ENCODE measurements at places on chromosomes 2 and 18.

DNA sequence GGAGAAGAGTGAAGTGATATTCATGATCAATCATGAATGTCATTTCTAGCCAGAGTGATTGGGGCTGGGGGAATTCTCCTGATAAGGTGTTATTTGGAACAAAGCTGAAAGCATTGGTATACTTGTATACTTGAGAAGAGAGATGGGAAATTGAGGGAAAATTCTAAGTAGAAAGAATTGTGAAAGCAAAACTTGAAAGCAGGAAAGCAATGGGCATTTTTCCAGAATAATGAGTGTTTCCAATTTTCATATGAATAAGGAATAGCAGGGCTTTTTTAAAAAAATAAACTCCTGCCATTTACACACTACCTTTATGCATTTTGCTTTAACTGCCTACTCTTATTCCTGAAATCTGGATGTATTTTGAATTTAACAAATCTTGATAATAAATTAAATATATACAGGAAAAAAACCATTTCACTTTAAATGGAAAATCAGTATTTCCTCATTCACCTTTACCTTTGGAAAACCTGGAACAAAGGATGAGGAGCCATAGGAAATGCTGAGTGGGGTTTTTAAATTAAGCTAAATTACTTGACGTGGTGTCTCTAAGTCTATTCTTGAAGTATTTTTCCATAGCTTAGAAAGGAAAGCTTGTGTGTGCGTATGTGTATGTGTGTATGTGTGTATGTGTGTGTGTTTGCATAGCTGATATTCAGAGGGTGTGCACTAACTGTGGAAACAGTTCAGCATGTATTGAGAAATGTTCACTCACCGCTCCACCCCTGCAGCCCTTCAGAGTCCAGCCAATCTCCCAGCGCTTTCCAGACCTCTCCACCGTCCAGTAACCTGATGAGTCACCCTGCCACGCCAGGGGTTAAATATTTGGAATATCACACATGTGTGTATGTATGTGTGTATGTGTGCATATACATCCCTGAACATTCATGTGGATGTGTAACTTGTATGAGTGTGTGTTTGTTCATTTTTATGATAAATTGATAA, 427.3 kb downstream of the THSD7B start:
- DNase-seq = no peak

DNA sequence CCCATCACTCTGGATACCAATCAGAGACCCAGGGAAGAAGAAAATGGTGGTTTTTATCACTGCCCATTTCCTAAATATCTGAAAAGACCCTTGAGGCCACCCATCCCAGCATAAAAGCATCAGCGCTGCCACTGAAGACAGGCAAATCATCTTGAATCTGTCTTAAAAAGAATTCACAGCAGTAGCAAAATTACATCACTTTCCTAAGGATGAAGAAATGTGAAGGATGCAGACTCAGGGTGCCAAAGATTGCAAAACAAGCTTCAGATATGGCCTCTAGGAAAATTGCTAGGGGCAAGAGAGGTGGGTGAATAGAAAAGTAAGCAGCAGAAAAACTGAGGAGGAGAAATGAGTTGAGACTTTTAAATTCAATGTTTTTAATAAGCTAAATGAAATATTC, 70.0 kb downstream of the SLC25A12 start:
- DNase-seq = no peak

GRCh38 chr18:598124-598589, 1.4 kb downstream of the CLUL1 start:
- DNase-seq = peak; percentile 62

GRCh38 chr18:70653671-70654070, 364.8 kb downstream of the SOCS6 start:
- no peak for DNase-seq

Data from HTR-8/SVneo (cell line).